ENCODE measurements at places on chromosomes 4 and X.

GRCh38 chrX:87901060-87901459 is 383.5 kb downstream of the KLHL4 start:
- DNase-seq: no peak

DNA sequence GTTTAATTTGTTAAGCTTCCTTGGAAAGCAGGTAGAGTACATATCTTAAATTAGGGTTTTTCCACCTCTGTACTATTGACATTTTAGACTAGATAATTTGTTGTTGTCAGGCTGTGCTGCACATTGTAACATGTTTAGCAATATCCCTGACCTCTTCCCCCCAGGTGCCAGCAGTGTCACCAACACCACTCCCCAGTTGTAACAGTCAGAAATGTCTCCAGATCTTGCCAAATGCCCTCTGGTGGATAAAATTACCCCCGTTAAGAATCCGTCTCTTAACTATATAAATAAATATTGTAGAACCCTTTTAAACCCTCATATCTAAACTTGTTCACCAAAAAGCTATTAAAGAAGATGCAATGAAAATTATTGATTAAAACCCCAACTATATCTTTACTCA is 161.5 kb downstream of the ARHGAP6 start:
- DNase-seq: no peak

DNA sequence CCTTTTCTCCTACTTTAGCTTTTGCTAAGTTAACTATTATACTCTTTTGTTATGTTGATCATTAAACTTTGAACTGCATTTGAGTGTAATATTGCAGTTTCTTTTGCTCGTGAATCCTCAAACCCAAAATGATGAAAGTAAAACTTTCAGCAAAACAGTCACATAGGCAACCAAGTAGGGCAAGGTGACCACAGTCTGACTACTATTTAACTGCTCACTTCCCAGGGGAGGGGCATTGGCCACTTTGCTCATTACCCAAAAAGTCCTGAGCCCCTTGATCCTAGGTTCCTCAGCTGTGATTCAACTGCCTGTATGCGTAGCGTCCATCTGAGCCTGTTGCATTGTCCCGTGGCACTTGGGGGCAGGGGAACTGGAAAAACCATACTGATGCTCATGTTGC is 17.0 kb downstream of the RBMX2 start:
- DNase-seq: no peak

- DNase-seq: no peak
Measured at GRCh38 chr4:128220286-128221235, 67.1 kb downstream of the PGRMC2 start.

GRCh38 chrX:18377796-18378195 is 23.3 kb upstream of the SCML2 start:
- no peak for DNase-seq

- no peak for DNase-seq
Measured at GRCh38 chr4:73687421-73687820, 52.9 kb upstream of the CXCL8 start.

GRCh38 chrX:7889135-7889534 is 38.1 kb downstream of the PNPLA4 start:
- DNase-seq: no peak

- no peak for DNase-seq
Measured at GRCh38 chr4:17595471-17596005, 18.5 kb downstream of the LAP3 start.

GRCh38 chr4:141078871-141079270 is 54.4 kb downstream of the RNF150 start:
- DNase-seq: no peak

GRCh38 chr4:185054886-185055285 is 36.6 kb downstream of the HELT start:
- DNase-seq: no peak

DNA sequence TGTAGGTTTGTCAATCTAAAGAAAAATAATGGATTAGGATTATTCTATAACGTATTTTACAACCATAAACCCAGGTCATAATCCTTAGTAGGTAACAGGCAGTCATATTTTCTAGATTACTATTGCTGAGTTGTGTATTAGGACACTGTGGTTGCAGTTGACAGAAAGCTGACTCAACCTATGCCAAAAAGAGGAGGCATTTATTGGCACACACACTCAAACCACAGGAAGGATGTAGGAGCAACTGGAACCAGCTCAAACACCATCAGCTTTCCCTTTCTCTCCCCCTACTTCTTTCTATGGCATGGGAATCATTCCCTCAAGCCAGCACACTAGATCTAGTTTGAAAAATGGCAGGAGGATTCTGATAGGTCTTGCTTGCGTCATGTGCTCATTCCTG is 136.4 kb upstream of the FAM9C start:
- DNase-seq: no peak

DNA sequence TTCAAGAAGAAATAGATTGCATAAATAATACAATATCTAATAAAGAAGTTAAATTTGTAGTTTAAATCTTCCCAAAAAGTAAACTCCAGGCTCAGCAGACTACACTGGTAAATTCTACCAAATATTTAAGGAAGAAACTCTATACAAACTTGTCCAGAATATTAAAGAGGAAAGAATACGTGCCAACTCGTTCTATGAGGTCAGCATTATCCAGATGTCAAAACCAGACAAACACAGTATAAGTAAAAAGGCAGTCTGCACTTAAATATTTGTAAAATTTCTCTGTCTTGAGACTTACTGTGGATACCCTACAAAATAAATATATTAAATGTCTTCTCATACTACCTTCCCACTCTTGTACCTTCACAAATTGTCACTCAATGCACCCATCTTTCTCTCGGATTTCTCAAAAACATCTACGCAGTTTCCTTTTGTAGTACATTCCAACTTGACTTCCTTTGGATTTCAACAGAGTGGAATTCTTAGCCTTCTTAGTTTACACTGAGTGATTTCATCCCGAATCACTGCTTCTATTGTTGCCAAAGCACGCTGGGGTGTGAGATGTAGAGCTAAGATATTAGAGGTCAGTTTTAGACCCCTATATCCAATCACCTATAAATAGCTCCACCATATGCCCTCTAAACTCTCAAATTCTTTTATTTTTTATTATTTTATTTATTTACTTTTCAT is 71.6 kb upstream of the MAB21L2 start:
- DNase-seq: no peak

GRCh38 chr4:105305019-105305836 is 158.6 kb downstream of the TET2 start:
- DNase-seq: no peak

DNA sequence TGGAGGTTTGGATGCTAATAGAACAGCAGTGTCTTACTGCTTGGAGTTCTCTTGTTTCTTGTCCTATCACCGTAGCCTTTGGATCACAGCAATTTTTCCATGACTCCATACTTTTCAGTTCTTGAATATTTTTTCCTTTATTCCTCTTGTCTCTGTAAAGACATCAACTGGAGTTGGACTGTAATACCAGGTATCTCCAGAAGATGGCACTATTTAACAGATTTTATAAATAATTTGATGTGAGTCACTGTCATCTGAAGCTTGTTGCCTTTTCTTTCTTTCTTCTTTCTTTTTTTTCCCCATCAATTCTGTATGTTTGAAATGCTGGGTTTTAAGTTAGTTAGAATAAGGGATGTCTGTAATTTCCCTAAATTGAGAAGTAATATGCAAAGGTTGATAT is 24.1 kb downstream of the HPRT1 start:
- DNase-seq: no peak

DNA sequence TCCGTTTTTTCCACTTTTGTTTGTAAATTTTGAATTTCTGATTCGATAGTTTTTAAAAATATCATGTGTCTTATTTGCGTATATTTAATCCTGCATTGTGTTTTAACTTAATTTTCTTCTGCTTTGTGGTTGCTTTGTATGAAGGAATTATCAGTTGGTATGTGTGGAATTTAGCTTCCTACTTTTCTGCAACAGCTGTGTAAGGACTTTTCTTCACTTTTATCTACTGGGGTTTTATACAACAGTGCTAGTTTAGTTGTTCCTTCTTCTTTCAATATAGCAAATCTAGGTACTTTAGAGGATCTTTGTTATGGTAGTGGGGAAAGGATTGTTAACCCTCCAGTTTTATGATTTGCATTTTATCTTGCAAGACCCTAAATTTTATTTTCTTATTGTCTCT is 410.3 kb downstream of the CCSER1 start:
- no peak for DNase-seq

- no peak for DNase-seq
Measured at GRCh38 chrX:23742174-23742696, 841 bp downstream of the ACOT9 start.

DNA sequence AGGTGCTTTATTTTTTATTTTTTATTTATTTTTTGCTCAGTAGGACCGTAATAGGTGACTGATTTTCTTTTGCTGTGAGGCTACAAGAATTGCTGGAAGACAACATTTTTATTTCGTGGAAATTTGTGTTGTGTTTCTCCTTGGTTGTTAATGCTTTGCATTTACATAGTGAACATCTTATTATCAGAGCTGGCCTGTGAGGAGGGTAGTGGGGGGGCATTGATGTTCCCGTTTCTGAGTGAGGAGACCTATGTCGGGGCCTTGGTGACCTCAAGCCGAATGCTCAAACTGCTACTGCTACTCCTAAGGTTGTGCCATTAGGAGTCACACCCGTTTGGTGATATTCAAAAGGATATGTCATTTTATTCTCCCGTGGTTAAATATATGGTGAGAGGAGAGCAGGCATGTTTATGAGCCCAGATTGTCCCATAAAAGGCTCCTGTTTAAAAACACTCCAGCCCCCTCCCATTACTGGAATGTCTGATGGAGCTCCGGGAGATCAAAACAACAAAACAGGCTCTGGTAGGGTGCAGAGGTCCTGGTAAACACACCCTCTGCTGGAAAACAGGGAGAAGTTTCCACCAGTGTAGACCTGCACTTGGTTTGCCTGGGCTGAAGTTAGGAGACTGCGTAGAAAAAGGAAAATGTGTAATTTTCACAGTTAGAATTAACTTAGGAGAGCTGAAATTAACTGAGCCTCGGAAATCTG is 5.6 kb downstream of the PDGFRA start:
- DNase-seq: no peak

DNA sequence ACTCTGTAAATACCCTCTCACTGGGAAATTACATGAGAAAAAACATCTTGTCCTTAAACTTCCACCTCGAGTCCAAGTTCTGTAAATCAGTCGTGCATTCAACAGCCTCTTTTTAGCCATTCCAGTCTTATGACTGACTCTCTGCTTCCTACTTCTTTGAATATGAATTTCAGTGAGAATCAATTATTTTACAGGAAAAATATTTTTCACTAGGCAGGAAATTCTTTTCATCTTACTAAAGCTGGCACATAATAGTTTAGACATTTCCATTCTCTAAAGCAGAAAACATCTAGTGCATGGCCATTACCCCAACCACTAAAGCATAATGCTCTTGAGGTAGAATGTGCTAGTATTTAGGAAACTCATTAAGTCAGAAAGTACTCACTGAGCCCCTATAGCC is 565.7 kb upstream of the FAT1 start:
- DNase-seq: no peak

- no peak for DNase-seq
Measured at GRCh38 chr4:7396186-7396910, 38.4 kb downstream of the PSAPL1 start.

GRCh38 chr4:5790546-5790857 is 79.5 kb downstream of the EVC start:
- no peak for DNase-seq

GRCh38 chr4:29632199-29632598 is 1088.0 kb upstream of the PCDH7 start:
- DNase-seq: no peak

DNA sequence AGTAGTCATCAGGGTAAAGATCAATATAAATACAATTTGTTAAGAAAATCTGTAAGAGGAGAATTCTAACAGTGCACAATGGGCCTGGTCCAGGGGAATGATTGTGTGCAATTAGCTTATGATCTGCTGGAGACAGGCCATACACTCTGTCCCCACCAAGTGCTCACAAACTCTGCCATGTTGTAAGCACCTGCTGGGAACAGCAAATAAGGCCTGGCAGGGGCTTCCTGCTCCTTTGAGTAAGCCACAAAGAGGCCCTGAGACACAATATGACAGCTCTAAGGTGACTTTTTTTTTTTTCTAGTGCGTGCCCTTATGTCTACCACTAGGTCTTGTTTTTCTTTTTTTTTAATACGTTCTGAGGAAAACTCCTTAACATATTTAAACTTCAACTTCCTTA is 866.3 kb upstream of the PCDH7 start:
- DNase-seq: no peak

DNA sequence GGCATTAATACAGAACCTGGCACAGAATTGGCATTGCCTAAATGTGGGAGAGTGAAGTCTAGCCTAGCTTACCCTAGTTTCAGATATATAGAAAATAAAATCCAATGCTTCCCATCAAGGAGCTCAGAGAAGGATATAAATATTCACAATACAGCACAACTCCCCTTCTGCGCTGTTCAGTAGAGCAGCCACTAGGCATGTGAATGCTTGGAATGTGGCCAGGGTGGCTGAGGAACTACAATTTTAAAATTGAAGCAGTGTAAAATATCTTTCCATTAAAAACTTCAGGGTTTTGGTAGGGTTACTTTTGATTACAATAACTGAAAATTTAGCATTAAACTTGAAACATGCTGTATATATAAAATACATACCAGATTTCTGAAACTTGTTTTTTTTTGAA is 19.5 kb downstream of the ZNF518B start:
- DNase-seq: no peak

DNA sequence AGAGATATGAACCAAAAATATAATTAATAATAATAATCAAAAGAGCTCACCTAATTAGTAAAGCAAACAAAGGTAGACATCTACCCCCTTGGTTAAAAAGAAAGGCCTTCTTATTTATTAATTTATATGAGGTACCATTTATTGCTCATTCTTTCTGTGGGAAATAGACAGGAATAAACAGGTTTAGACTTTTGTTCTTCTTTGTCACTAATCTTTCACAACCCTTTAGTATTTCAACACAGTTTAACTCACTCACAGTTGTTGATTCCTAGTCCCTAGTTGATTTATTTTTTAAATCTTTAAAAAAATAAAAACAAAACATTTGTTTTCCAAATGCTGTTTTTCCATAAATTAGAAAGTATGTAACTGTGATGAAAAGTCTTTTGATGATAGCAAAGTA is 5.6 kb downstream of the PPARGC1A start:
- DNase-seq: no peak

- DNase-seq: no peak
Measured at GRCh38 chrX:90040807-90041206, 119.1 kb downstream of the TGIF2LX start.

GRCh38 chr4:104365618-104366017 is 129.1 kb downstream of the CXXC4 start:
- no peak for DNase-seq

DNA sequence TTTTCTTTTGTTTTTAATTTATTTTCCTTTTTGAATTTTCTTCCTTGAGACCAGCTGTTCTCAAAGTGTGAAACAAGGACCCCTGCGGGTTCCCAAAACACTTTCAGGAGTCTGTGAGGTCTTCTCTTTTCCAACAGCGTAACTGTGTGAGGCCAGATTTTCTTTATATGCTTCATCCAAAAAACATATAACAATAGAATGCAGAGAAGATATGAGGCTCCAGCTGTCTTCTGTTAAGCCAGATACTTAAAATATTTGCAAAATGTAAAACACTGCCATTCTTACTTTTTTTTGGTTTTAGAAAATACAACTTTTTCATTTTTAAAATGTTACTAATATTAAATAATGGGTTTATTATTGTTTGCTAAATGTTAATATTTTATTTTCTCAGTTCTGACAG is 27.8 kb downstream of the USP38 start:
- DNase-seq: no peak
